ENCODE measurements at places on chromosomes 1 and 21. TPM values are rescaled to one million over a fixed set of nuclear protein-coding genes. Genes with fewer than 3 reads are reported as not detected.

DNA sequence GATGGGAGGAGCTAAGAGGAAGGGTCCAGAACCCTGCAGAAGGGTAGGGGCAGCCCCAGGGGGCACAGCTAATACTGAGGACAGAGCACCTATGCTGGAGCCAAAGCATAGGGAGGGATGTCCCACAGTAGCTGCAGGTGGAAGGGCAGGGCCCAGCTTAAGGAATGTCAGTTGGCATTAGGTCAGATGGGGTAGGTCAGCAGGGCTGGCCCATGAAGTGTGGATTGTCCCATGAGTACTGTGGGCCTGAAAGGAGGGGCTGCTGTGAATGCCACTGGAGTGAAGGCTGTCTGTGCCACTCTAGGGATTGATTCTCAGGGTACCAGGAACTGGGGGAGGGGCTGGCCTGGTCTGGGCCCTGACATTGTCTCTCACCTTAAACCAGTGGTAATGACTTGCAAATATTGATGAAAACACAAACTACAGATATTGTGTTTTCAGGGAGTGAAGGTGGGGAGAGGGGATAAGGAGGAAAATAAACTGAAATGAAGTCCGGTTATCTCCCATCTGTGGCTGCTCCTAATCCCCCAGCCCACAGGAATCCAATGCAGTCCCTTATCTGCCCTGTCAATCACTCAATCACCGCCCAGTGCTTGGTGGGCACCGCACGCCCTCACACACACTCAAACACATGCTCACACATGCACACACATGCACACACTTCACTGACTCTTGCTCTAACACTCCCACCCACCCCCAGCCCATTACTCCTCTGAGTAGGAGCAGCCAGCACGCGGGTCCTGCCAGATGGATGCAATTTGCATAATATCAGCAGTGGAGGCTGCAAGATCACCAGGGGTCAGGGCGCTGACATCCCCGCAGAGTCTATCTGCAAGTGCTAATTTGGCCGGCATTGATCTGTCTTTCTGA, 27.8 kb downstream of the DMAP1 start:
- no peaks in the 10 kb centered on the region for H3K27me3 ChIP-seq
- H3K4me1 ChIP-seq: peaks cover 4% of the 10 kb centered on the region
- H3K36me3 ChIP-seq: no peaks in the 10 kb centered on the region
- no peak for DNase-seq
- no peak overlapping the region for H3K4me3 ChIP-seq
- peak overlapping the region; percentile 51 for H3K27ac ChIP-seq

GRCh38 chr1:232259333-232259732, 370.6 kb downstream of the SIPA1L2 start:
- peaks cover 11% of the 10 kb centered on the region for H3K27me3 ChIP-seq
- DNase-seq: no peak
- H3K4me3 ChIP-seq: no peak overlapping the region
- no peaks in the 10 kb centered on the region for H3K4me1 ChIP-seq

DNA sequence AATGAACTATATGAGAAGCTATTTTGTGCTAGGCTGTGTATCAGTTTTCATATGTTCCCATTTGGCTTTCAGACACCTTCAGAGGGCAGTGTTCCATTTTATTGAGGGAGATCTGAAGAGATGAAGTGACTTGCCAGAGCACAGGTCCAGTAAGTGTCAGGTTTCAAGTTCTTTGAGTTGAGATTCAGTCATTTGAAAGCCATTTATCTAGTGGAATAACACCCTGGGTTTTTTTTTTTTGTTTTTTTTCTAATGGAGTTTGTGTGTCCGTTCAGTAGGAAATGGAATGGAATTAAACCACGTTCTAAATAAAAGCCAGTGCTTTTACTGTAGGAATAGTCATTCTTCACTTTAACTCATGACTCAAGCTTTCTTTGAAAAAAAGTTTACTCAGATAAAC, 652.9 kb upstream of the USP24 start:
- peaks cover 4% of the 10 kb centered on the region for H3K27me3 ChIP-seq
- H3K27ac ChIP-seq: no peak overlapping the region
- no peaks in the 10 kb centered on the region for H3K4me1 ChIP-seq
- H3K4me3 ChIP-seq: no peak overlapping the region
- DNase-seq: no peak

- H3K27ac ChIP-seq: no peak overlapping the region
- H3K36me3 ChIP-seq: no peaks in the 10 kb centered on the region
- no peak overlapping the region for H3K4me3 ChIP-seq
- no peaks in the 10 kb centered on the region for H3K4me1 ChIP-seq
Measured at GRCh38 chr1:70486676-70487458, 75.8 kb downstream of the CTH start.

DNA sequence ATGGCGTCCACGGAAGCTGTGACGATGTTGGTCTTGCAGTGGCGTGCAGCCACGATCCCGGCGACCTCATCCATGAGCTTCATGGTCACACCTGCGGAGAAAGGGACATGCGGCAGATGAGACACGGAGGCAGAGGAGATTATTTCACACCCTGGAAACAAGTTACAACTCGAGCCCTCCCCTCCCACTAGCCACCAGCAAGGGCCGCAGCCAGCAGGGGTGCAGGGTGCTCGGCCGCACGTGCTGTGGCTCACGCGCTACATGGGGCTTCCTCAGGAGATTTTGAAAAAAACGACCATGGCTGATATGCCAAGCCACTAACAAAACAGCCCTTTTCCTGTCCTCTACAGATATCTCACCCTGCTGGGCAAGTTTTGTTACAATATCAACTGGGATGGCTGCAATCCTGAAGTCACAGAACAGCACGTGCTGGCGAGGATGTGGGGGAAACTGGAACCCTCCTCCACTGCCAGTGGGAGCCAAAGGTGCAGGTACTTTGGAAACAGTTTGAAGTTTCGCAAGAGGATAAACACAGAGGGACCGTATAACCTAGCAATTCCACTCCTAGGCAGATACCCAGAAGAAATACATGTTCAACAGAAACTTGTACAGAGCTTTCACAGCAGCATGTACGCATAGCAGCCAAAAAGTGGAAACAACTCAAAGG, 34.1 kb upstream of the GPR153 start:
- H3K27me3 ChIP-seq: no peaks in the 10 kb centered on the region
- peaks cover 14% of the 10 kb centered on the region for H3K36me3 ChIP-seq
- H3K4me1 ChIP-seq: peaks cover 6% of the 10 kb centered on the region
- no peak overlapping the region for H3K4me3 ChIP-seq

DNA sequence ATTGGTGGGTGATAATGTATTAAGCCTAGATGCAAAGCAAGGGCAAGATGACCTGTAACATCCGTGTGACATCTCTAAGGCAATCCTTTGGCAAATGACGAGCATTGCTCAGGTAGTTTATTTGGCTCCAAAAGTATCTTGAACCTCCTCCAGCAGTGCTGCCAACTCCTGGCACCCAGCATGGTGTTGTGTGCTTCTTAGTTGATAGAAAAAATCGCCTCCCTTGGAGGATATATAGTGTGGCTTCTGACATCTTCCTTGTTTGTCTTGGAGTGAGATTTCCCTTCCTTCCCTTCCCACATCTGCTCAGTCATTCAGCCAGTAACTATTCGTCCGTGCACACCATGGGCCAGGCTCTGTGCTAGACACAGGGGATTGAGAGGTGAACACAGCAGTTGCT, 121.8 kb downstream of the TOMM20 start:
- no peaks in the 10 kb centered on the region for H3K27me3 ChIP-seq
- peak overlapping the region; percentile 81 for H3K27ac ChIP-seq
- no peak overlapping the region for H3K4me3 ChIP-seq
- peaks cover 34% of the 10 kb centered on the region for H3K36me3 ChIP-seq
- H3K4me1 ChIP-seq: peaks cover 76% of the 10 kb centered on the region

- no peak for DNase-seq
- peaks cover 9% of the 10 kb centered on the region for H3K27me3 ChIP-seq
- peaks cover 15% of the 10 kb centered on the region for H3K4me1 ChIP-seq
- H3K36me3 ChIP-seq: no peaks in the 10 kb centered on the region
- no peak overlapping the region for H3K4me3 ChIP-seq
- no peak overlapping the region for H3K27ac ChIP-seq
Measured at GRCh38 chr1:159890390-159890789, 9.6 kb downstream of the CFAP45 start.

GRCh38 chr1:41507110-41507720, 22.7 kb upstream of the EDN2 start:
- peaks cover 10% of the 10 kb centered on the region for H3K4me1 ChIP-seq
- no peak overlapping the region for H3K27ac ChIP-seq
- H3K27me3 ChIP-seq: no peaks in the 10 kb centered on the region
- no peak overlapping the region for H3K4me3 ChIP-seq

GRCh38 chr1:174953285-174954072, 46.3 kb upstream of the CACYBP start:
- no peaks in the 10 kb centered on the region for H3K27me3 ChIP-seq
- H3K36me3 ChIP-seq: peaks cover 8% of the 10 kb centered on the region
- no peak overlapping the region for H3K27ac ChIP-seq
- DNase-seq: no peak

- no peak for DNase-seq
- H3K4me1 ChIP-seq: no peaks in the 10 kb centered on the region
- H3K27ac ChIP-seq: no peak overlapping the region
Measured at GRCh38 chr1:215911406-215911968, 344.4 kb downstream of the KCTD3 start.

GRCh38 chr21:43884012-43884860, 19.2 kb downstream of the AGPAT3 start:
- H3K27ac ChIP-seq: peak overlapping the region; percentile 76
- peak; percentile 18 for DNase-seq
- no peak overlapping the region for H3K4me3 ChIP-seq
- H3K27me3 ChIP-seq: no peaks in the 10 kb centered on the region
- H3K36me3 ChIP-seq: peaks cover 6% of the 10 kb centered on the region
- peaks cover 64% of the 10 kb centered on the region for H3K4me1 ChIP-seq

DNA sequence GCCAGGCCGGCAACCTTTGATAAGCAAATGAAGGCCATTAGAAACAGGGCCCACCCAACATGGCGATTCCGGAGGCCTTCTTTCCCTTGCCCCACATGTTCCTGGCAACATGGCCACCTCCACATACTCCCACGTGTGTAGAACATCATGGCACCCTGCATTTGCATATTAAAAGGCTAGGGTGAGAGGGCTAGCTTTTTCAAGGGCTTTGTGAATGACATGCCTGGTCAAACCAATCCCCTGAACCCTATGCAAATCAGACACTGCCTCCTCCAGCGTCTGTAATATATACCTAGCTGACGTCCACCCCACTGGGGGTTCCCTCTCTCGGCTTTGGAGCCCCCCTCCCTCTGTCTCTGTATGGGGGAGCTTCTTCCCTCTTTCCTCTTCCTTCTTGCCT, 1.6 kb downstream of the ADCY10 start:
- peaks cover 11% of the 10 kb centered on the region for H3K36me3 ChIP-seq
- H3K27me3 ChIP-seq: peaks cover 16% of the 10 kb centered on the region
- H3K4me1 ChIP-seq: no peaks in the 10 kb centered on the region
- H3K4me3 ChIP-seq: no peak overlapping the region
- H3K27ac ChIP-seq: no peak overlapping the region
- no peak for DNase-seq

- peaks cover 3% of the 10 kb centered on the region for H3K27me3 ChIP-seq
- DNase-seq: no peak
- H3K4me3 ChIP-seq: no peak overlapping the region
Measured at GRCh38 chr1:30506291-30507015, 216.9 kb downstream of the MATN1 start.

GRCh38 chr1:67646145-67647035, 38.6 kb upstream of the GADD45A start:
- no peak for DNase-seq
- no peaks in the 10 kb centered on the region for H3K4me1 ChIP-seq
- H3K27ac ChIP-seq: no peak overlapping the region
- no peak overlapping the region for H3K4me3 ChIP-seq

DNA sequence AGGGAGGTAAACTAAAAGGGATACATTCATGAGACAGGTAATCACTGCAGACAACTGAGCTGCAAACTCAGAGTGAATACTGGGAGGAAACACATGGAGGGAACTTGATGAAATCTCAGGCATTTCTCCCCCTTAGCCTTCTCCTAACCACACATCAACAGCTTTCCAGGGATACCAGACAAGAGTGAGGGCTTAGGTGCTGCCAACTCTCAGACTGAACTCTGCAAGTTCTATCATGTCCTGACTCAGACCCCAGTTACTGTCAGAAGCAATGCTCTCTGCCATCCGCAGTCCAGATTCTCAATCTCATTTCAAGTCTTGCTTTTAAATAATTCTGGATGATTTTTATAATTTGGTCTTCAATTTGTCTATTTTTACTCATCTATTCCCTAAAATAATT, 267.3 kb downstream of the LTN1 start:
- H3K27ac ChIP-seq: no peak overlapping the region
- H3K27me3 ChIP-seq: no peaks in the 10 kb centered on the region
- H3K36me3 ChIP-seq: no peaks in the 10 kb centered on the region
- no peak overlapping the region for H3K4me3 ChIP-seq

GRCh38 chr1:224118688-224119087, 4.8 kb downstream of the FBXO28 start:
- peaks cover 8% of the 10 kb centered on the region for H3K36me3 ChIP-seq
- H3K4me1 ChIP-seq: peaks cover 39% of the 10 kb centered on the region

GRCh38 chr1:214823311-214824117, 220.5 kb downstream of the CENPF start:
- H3K27me3 ChIP-seq: no peaks in the 10 kb centered on the region
- no peak for DNase-seq
- no peak overlapping the region for H3K27ac ChIP-seq
- H3K4me3 ChIP-seq: no peak overlapping the region
- H3K4me1 ChIP-seq: no peaks in the 10 kb centered on the region
- H3K36me3 ChIP-seq: no peaks in the 10 kb centered on the region

DNA sequence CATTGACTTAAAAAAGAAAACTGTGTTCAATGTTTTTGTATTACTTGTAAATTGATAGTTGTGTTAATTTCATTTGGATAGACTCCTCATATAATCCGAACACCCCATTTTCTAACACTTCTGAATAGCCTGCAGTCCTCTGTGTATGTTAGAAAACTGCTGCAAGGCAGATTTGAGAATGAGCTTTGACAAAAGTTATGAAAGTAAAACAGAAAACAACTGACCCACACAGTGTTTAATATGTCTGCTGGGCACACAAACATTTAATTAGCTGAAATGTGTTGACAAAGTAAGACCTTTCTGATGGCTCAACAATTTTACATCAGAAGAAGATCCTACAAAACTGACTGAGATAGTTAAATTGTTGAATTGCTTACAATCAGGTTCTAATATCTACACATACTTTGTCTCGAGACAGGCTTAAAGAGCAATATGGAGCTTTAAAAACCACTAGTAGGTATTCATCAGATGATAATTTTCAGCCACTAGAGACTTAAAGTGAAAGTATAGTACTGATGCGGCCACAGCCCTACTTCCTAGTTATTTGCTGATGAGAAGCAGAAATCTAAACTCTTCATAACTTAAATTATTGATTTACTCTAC, 40.0 kb upstream of the PRMT6 start:
- H3K4me3 ChIP-seq: no peak overlapping the region
- H3K27me3 ChIP-seq: peaks cover 5% of the 10 kb centered on the region
- H3K27ac ChIP-seq: no peak overlapping the region
- DNase-seq: no peak
- no peaks in the 10 kb centered on the region for H3K36me3 ChIP-seq
- H3K4me1 ChIP-seq: no peaks in the 10 kb centered on the region

GRCh38 chr21:44509539-44509938, 30.5 kb downstream of the KRTAP10-1 start:
- H3K4me3 ChIP-seq: no peak overlapping the region
- DNase-seq: no peak
- H3K27me3 ChIP-seq: no peaks in the 10 kb centered on the region
- no peak overlapping the region for H3K27ac ChIP-seq
- H3K4me1 ChIP-seq: no peaks in the 10 kb centered on the region

- no peak overlapping the region for H3K27ac ChIP-seq
- DNase-seq: no peak
- no peaks in the 10 kb centered on the region for H3K27me3 ChIP-seq
Measured at GRCh38 chr1:156308078-156308477, 9.0 kb upstream of the VHLL start.

Gene RIMKLA
- total RNA-seq: 0.99 TPM

Gene FAF1
- total RNA-seq: 88.2 TPM

Gene GPR25
- total RNA-seq: not detected

Gene ZBTB8A
- 0.31 TPM for total RNA-seq

Gene FTCD
- total RNA-seq: not detected

Gene SLFNL1
- 0.56 TPM for total RNA-seq

Gene RYR2
- total RNA-seq: not detected

Gene SPATA17
- total RNA-seq: not detected

Gene IL20
- not detected for total RNA-seq

Gene GJA8
- total RNA-seq: not detected

Measured in activated CD4-positive, alpha-beta T cell treated with anti-CD3 and anti-CD28 coated beads, Interleukin-2, amount 10 ng/mL, durations not matched to agents 7 days and 5 days (primary cell).